ENCODE measurements at places on chromosomes 6 and 20. TPM values are rescaled to one million over a fixed set of nuclear protein-coding genes. Genes with fewer than 3 reads are reported as not detected.

- no peak for DNase-seq
Measured at GRCh38 chr20:50256577-50256976, 65.9 kb downstream of the CEBPB start.

Gene CALHM6
- total RNA-seq: 8.6 TPM

DNA sequence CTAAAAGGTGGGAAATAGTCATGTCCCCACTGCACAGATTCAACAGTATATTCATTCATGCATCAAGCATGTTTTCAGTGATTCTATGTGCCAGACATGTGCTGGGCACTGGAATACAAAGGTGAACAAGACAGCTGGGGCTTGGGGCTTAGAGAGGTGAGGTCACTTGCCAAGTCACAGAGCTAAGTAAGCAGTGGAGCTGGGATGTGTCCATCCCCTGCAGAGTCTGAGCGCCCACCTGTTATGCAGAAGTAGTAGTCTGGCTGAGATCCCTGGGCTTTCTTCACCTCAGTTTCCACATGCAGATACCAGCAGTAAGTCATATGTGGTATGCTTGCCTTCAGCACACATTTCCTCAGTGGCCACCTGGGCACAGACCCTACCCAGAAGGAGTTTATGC is 263.8 kb downstream of the DHX35 start:
- no peak for DNase-seq

Gene PPIL6
- 10.2 TPM for total RNA-seq

GRCh38 chr6:90020746-90021145 is 126.5 kb downstream of the GJA10 start:
- no peak for DNase-seq

DNA sequence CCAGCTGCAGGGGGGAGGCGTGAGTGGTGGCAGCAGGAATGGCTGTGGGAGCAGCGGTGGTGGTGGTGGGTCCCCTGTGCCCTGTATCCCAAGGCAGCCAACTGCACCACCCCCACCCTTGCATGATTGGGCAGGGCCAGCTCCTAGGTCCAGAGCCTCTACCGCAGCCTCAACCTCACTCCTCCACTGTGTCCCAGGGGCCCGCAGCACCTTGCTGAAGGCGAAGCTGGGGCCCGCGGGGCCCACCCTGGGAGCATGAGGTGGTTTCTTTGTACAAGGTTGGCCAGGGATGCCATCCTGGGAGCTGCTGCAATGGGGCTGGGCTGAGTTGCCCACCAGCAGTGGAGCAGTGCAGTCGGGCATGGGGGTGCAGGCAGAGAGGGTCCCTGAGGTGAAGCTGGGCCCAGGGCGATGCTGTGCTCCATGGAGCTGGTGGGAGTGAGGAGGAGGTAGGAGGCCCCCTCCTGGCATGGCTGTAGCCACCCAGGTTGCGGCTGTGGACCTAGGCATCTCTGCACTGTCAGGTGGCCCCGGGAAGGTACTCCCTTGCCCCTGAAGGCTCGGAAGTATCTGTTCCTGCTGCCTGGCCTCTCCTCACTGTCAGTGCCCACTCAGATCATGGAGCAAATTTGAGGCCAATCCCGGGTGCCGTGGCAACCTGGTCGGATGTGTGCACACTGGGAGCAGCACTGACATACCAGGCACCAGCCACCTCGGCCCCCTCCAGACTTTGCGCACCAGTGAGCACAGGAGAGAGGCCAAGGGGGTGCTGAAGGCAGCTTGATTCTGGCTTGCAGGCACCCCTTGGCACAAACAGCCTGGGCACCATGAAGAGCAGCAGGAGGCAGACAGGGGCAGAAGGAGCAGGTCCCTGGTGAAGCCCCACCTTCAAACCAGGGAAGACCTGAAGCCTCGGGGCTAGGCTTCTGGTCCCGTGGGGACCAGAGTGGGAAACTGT is 60.2 kb upstream of the L3MBTL3 start:
- DNase-seq: no peak

GRCh38 chr20:25148982-25149846 is 46.3 kb upstream of the ENTPD6 start:
- no peak for DNase-seq

DNA sequence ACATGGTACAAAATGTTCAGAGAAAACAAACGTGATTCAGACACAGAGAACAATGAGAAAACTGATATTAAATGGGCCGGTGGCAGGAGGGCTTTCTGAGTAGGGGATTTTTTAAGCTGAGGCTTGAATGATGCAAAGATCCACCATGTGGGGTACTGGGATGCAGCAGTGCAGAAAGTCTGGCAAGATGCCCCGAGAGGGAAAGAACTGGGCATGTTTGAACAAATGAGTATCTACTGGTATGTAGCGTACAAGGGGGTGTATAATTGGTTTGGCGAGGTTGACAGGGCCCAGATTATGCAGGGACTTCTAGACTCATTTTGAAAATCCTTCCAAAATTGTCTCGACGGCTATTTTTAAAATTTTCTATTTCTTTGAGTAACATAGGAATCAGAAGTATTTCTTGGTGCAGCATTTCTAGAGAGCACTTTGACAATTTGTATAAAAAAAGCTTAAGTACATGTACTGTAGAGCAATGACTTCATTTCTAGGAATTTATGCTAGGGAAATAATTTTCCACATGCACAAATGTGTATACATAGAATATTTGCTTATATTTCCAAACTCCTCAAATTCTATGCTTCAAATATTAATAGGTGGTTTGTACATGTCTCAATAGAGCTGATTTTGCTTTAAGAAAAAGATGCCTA is 119.6 kb upstream of the DOK5 start:
- DNase-seq: no peak

Gene ZNF341
- 2.5 TPM for total RNA-seq

DNA sequence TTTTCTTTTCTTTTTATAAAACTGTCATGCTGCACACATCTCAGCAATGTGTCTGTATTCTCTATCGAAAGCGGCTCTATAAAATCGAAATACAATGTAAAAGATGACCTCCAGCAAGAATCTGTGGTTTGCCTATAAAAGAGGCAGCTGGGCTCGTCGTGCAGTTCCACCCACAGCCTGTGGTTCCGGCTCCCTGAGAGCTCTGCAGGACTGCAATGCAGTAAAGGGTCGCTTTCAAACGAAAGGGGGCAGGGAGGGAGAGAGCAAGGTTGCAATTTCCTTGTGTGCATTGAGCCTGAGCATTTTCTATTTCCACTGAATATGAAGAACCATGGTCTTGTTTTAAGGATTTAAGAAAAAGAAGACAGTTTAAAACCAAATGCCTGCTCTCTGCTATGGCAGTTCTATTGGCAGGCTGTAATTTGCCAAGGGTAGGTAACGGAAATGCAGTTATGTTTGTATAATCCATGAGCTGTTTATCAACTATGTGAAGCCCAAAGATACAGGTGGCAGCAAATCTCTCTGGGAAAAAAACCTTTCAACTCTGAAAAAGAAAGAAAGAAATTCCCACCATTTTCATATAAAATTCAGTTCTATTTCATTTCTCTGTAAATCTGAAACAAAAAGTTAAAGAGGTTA is 236.5 kb downstream of the HACE1 start:
- no peak for DNase-seq

GRCh38 chr20:42441196-42441863 is 748.4 kb downstream of the PTPRT start:
- no peak for DNase-seq

Gene OLIG3
- total RNA-seq: not detected

DNA sequence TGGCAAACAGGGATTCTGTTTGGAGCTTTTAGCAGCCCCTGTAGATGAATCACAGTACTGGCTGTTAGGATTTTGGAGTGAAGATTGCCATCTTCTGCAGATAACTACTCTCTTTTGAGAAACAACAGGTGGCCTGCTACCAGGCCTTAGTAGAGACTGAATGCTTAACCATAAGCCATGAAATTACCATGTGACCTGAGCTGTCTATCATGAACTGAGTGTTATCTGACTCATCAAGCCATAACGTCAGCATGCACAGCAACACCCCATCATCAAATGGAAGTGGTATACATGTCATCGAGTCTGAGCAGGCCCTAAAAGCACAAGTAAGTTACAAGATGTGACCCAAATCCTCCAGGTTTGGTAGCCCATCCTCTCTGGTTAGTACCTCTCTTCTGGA is 132.6 kb downstream of the GPR63 start:
- no peak for DNase-seq

DNA sequence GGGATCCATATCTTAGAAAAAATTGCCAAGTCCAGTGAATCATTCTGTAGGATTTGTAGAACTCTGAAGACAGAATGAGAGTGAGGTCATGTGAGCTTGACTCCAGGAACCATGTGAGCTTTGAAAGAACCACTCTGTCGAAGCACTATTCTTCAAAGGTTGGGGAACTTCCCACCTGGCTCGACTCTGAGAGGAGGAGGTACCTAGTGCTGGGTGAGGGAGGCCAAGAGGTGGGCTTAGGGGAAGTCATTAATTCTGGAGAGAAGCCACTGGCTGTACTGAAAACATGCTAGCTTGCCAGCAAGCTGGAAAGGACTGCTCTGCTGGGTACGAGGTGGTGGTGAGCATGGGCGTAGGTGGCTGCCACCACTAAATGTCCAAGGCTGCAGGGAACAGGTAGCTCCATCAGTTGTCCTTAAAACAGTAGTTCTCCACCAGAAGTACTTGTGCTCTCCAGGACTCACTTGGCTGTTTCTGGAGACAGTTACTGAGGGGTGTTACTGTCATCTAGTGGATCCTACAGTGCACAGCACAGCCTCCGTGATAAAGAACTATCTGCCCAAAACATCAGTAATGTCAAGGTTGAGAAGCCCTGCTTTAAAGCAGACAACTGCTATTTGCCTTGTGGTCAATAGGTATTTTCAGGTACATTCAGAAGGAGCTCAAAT is 34.7 kb upstream of the SYNJ2 start:
- no peak for DNase-seq

GRCh38 chr20:43576108-43576507 is 14.6 kb upstream of the IFT52 start:
- no peak for DNase-seq

DNA sequence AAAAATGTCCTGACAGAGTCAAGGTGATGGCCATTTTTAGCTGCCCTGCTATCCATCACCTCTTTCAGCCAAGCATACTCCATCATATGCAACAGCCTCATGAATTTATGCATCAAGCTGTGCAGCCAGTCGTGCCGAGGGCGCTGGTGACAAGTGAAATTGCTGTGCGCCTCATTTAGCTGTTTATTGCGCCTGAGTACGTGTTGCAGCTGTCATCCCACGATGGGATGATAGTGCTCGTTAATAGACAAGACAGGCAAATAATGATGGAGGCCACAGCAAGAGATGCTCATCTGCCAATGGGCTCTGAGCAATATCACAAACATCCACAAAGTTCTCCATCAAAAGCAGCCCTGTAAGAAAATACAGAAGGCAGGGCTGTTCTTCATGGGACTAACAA is 562.3 kb upstream of the POU3F2 start:
- no peak for DNase-seq

GRCh38 chr20:32773855-32774254 is 11.7 kb downstream of the DNMT3B start:
- no peak for DNase-seq

Gene GSTA2
- not detected for total RNA-seq

DNA sequence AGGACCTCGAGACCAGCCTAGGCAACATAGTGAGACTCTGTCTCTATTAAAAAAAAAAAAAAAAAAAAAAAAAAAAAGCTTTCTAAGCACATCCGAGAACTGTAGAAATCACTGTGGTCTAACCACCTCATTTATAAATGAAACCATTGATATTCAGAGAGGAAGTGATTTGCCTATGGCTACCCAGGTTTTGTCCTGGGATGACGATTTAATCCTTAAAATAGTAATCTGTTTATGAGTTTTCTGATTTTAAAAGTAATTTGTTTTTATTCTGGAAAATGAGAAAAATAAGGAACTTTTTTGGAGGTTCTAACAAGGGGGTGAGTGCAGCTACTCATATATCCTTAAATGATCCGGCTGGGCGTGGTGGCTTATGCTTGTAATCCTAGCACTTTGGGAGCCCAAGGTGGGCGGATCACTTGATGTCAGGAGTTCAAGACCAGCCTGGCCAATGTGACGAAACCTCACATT is 6.5 kb upstream of the BTN3A2 start:
- DNase-seq: no peak

Gene XKR7
- total RNA-seq: not detected

DNA sequence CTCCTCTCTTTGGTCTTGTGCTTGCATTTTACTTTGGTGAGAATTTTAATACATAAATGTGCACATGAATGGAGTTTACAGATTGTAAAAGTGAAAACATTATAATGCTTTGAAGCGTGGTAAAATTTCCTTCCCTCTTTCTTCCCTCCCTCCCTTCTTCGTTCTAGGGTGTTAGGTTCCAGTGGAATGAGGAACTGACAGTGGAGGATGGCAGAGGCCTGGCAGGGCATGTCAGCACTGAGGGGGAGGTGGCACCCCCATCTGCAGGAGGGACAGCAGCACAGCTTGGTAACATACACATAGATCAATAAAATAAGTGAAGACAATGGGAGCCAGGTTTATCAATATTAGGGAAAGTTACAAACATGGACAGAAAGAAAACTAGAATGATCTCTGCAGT is 47.5 kb downstream of the RNASET2 start:
- DNase-seq: no peak

Gene KCNQ5
- total RNA-seq: 2.1 TPM

- DNase-seq: no peak
Measured at GRCh38 chr20:56624786-56625681, 4.1 kb upstream of the TFAP2C start.

Gene CDYL
- 37.9 TPM for total RNA-seq

DNA sequence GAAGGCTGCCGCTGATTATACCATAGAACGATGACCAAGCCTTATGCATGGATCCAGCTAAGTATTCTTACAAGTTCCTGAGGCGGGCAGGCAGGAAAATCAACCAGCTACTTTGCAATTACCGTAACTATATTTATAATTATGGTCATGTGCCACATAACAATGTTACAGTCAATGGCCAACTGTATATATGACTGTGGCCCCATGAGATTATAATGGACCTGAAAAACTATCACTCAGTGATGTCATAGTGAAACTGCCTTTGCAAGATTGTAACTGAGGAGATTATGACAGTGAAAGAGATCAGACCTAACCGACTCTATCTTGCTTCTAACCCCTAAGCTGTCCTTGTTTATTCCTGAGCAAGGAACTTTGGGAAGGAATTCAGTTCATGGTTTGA is 33.1 kb upstream of the FAM135A start:
- no peak for DNase-seq

Measured in sigmoid colon (tissue), 7 donors.